ENCODE measurements at places on chromosomes 5 and 9.

- no peak for DNase-seq
These were observed 75.9 kb upstream of the DAPK1 start for GRCh38 chr9:87421734-87422133.

GRCh38 chr5:112707187-112708102 is 30.2 kb upstream of the APC start:
- peak; percentile 100 for DNase-seq

DNA sequence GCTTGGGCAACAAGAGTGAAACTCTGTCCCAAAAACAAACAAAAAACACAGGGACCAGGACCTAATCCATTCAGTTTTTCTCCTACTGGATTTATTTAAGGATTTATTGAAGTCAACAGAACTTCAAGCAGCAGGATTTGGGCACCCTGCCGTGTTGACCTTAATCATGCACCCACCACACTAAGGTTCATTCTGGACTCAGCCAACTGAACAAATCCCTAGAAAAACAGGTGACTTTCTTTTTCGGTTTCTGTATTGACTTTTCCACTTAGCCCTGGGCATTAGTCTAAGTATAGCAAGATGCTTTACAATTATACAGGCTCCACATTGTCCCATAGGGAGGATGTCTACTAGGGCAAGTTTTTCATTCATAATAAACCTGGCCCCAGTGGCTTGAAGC is 30.0 kb downstream of the ZNF131 start:
- no peak for DNase-seq

GRCh38 chr5:154410008-154410407 is 35.8 kb upstream of the SAP30L start:
- DNase-seq = no peak

GRCh38 chr5:93587597-93588351 is 4.8 kb downstream of the NR2F1 start:
- DNase-seq = no peak

- DNase-seq = no peak
These were observed 76.9 kb upstream of the NEURL1B start for GRCh38 chr5:172564188-172564587.

DNA sequence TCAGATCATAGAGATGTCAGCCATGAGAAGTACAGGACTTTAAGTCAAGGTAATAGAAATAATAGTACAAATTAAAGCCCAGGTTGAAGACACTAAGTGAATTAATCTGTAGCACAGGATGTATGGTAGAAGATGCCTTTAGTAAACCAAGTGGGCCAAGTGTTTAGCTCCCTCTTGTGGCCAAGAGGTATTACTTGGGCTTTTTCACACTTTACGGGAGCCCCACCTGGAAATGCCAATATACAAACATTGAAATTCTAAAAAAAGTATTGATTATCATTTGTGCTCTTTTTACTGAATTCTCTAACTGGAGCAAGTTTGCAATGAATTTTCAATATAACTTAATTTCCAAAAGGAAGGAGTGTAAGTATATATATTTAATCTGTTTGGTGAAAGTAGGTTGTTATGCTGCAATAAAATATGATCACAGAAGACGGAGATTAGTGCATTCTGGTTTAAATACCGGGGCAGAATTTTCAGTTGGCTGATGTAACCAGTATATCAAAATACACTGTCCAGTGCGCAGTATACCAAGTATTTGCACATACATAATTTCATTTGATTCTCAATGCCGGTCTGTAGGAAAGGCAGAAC is 84.7 kb downstream of the PARP8 start:
- DNase-seq = peak; percentile 76

All from RPMI8226 (cell line).